ENCODE measurements at places on chromosomes 16 and 17.

GRCh38 chr17:30958187-30958586 lies 12.7 kb upstream of the RNF135 start:
- no peak for DNase-seq

DNA sequence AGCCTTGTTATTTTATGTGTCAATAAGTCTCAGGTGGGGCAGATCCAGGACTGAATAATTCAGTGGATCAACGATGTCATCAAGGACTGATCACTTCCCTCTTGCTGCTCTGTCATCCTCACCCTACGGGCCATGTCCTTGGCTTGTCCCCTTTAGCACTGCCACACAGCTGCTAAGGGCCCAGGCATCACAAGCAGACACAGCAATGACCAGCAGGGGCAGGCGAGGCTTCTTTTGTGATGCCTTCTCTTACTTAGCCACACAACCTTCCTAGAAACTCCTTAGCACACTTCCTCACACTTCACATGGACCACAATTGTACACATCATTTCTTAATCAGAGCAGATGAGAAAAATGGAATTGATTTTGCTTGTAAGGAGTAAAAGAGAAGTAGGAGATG lies 356.3 kb upstream of the SOX9 start:
- DNase-seq, result no peak

DNA sequence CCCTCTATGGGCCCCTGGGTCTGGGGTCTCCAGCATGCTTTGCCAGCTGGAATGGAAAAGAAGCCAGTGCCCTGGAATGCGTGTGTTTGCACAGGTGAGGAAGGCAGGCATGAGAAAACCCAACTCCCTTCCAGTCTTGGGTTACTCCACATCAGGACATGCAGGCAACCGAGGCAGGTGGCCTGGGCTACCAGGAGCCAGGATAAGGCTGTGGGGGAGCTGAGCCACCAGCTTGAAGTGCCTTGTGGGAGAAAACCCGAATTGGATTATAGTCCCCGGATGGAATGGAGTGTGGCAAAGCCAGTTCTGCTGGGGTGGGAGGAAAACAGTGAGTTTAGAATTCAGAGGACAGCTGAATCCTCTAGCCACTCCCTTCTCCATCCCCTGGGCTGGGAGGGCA lies 7.2 kb downstream of the SRCIN1 start:
- DNase-seq, result peak; percentile 40

DNA sequence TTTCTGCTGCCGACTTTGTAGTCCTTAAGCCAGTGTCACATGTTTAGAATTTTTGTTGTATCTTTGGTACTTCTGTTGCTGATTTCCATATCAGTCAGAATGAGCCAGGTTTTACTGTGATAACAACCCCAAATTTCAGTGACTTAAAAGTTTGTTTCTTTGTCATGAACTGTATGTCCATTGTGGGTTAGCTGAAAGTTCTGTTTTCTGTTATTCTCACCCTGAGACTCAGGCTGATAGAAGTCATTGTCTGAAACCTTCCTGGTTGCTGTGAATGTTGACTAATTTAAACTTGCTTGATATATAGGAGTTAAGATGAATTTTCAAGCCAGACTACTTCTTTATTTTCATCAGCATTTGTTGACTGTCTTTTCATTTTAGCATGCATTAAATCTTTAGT lies 68.8 kb downstream of the MRTFB start:
- no peak for DNase-seq

All from GDM1 (cell line).